ENCODE measurements at places on chromosomes 16 and 17.

DNA sequence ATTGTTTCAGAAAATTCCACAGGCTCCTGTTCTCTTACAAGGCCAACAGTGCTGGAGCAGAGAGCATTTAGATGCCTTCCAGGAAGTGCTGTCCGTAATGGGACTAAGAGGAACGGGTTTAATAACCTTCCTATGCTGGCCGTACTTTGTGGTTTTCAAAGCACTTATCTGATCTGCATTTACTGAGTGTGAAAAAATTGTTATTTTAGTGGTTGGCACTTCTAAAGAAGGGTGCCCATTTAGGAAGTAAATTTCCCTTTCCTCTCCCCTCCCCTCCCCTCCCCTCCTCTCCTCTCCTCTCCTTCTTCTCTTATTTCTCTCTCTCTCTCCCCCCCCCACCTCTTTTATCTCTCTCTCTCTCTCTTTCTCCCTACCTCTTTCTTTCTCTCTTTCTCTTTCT, 72.0 kb upstream of the DNAJA2 start:
- DNase-seq, result no peak

DNA sequence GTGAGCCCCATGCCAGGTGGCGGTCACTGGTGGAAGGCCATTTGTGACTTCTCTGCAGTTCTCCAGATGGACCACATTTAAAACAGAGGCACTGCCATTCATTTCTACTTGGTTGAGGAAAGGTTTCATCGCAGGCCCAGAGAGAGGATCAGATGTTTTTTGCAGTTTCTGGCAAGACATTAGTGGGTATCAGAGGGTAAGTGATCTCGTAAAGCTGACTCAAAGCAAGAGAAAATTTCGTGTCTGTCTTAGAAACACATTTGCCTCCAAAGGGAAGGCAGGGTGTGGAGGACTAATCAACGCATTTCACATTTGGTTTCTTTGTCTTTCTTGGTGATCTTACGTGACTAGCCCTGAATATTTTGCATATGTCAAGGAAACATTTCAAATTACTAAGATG, 81.8 kb downstream of the PRKCB start:
- DNase-seq, result no peak

DNA sequence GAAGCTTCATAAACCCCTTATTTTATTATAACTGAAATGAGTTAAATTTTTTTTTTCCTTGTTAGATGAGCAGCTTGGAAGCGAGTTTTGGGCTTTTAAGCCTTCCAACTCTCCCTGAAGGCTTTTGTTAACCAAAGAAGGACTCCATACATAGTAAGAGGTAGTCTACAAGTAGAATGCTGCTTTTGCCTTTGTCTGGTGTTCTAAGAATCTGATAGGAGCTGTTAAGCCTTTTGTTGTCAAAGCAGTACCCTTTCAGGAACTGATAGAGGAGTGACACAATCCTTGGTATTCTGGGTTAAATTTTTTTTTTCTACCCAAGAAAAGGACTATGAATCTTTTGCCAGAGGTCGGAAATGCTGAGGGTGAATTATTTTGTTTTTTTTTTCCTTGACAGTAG, 26.1 kb downstream of the MAP2K4 start:
- DNase-seq, result no peak

DNA sequence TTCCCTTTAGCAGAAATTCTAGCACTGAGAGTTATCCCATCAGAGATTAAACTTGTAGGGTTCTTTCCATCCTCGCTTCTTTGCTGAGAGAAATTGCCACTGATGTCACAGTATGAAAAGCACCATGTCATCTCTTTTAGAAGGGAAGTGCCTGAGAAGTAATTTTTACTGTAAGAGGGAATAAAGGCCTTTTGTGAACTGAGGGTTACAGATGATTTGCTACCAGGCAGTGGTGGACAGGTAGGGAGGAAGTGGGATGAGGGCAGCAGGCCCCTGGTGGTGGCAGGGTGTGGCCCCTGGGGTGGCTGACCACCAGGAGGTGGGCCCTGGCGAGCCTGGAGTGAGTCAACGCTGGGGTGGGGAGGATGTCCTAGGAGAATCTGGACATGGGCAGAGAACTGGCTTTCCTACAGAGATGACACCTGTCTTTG, 6.4 kb upstream of the MILR1 start:
- DNase-seq, result no peak

- DNase-seq, result no peak
These were observed 64.1 kb downstream of the TIMM22 start for GRCh38 chr17:1060991-1061390.

DNA sequence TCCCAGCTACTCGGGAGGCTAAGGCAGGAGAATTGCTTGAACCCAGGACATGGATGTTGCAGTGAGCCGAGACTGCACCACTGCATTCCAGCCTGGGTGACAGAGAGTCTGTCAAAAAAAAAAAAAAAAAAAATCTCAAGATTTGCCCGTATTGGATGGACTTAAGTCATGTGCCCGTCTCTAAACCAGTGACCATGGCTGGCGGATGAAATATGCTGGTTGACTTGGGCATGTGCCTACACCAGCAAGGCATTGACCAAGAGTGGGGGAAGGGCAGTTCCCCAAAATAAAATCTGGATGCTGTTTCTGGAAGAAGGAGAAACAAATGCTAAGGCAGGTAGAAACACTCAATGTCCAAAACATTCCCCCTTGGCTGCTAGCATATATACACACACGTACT, 21.5 kb upstream of the COL1A1 start:
- no peak for DNase-seq

DNA sequence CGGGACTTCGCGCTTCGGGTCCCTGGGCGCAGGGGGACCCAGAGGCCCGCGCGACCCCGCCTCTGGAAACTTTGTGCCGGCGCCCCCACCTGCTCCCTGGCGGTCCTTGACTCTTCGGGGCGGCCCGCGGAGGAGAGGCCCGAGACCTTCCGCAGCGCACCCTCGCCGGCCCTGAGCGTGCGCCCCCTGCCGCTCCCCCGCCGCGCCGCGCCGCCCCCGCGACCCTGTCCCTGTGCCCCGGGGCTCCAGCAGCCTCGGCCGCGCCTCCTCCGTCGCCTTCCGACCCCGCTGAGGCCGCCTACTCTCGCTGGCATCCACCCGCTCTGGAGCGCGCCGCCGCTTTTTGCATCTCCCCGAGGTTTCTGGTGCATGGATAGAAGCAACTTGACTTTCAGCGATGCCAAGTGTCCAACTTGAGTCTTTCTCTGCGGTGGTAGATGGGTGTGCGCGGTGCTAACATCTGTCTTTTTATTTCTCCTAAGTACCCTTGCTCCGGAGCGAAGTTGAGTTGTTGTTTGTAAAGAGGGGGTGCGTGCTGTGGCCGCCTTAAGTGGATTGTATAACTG, 414 bp downstream of the DUSP14 start:
- peak; percentile 20 for DNase-seq

DNA sequence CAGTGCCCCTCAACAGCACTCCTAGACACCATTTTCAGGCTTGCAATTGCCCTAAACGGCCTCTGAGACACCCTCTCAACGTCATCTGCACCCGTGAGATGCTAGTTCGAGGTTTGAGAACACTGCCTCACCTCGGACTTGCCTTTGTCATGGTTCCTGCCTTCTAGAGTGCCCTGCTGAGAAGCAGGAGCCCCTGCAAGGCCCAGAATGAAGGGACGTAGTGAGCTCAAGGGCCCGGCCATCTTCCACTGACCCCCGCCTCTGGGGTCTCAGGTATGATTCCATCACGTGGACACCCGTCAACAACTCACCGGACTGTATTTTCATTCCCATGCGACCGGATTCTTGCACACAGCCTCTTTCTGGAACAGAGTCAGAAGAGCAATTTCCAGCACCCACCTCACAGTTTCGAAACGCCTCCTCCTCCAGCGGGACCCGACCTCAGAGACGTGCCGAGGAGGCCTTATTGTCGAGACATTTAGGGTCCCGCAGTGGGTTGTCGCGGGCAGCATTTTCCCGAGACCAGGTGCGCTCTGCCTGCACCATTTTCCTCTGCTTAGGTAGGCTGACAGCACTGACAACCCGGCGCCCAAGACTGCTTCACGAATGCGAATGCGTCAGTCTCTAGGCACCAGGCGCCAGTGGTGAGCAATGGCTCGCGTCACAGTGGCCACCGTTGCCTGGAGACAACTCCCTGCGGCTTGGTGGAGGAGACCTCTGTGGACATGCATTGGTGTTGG, 999.9 kb downstream of the KCNJ18 start:
- no peak for DNase-seq

- DNase-seq, result no peak
These were observed 9.2 kb downstream of the FMNL1 start for GRCh38 chr17:45230787-45231480.

- no peak for DNase-seq
These were observed 82.8 kb upstream of the GSE1 start for GRCh38 chr16:85530370-85530739.

- DNase-seq, result no peak
These were observed 69.3 kb upstream of the TOB1 start for GRCh38 chr17:50935221-50935995.

DNA sequence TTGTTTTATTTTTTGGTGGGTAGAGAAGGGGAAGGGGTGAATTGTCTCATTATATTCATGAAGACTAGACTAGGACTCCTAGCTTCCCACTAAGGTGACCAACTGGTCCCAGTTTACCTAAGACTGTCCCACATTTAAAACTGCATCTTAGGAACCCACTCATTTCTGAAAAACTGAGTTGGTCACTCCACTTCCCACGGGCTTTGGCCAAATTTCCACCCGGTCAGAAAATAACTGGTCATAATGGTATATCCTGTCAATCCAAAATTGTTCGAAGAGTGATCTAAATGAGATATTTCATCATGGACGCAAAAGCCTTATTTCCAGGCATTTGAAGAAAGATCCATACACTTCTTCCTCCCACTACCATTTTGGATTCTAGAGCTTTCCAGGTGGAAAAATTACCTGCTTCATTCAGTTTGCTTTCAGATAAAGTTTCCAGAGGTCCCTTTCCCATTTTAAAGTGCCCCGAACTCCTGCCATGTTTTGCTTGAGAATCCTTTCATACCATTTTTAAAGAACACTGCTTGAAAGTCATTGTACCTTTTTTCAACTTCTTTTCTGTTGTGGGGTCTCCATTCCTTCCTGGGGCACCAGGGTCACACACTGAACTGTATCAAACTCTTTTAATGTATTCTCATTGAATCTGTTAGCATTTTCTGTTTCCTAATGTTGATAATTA, 21.8 kb upstream of the ZFHX3 start:
- DNase-seq, result no peak

DNA sequence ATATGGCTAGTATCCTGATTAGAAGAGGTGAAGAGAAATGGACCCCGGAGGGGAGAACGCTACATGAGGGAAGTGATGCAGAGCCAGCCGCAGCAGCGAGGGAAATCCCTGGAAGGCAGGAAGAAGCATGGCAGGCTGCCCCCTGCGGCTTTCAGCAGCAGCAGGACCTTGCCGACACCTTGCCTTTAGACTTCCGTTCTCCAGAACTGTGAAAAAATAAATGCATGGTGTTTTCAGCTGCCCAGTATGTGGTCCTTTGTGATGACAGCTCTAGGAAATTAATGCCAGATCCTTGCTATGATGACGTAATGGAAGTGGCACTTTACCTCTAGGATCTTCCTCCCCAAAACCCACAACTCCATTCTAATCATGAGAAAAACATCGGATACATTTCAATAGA, 9.7 kb upstream of the ZFP1 start:
- DNase-seq, result no peak

GRCh38 chr16:19365486-19365885, 52.2 kb upstream of the TMC5 start:
- no peak for DNase-seq

- no peak for DNase-seq
These were observed 236.3 kb downstream of the KCNJ2 start for GRCh38 chr17:70405492-70406220.

DNA sequence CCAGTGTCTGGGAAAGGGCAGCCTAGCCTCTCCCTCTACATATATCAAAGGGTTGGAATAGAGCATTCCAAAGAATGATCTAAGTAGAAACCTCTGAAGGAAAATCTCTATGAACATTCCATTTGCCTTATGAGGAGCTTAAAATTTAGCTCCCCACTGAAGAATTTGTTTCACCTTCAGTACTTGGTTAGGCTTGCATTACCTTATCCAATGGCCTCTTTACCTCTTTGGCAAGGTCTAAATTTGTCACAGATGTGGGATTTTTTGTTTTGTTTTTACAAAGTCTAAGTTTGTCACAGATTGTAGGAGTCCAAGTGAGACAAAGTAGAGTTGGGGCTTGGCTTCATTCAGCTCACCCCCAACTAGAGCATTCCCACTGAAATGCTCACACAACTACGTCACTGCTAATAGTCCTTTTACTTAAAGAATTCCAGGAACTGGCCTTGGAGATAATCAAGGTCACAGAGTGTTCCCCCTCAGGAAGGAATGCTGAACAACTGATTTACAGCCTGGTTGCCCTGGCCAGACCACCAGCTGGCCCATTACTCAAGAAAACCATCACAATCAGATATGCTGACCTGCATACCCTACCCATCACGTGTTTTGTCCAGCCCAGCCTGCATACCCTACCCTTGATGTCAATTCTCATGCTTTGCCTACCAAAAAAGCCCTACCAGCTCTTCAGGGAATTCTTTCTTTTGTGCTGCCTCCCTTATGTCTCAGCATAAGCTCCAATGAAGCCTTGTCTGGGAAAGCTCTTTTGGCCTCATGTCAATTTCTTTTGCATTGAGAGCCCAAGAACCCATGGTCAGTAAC, 26.5 kb upstream of the PPM1D start:
- no peak for DNase-seq

DNA sequence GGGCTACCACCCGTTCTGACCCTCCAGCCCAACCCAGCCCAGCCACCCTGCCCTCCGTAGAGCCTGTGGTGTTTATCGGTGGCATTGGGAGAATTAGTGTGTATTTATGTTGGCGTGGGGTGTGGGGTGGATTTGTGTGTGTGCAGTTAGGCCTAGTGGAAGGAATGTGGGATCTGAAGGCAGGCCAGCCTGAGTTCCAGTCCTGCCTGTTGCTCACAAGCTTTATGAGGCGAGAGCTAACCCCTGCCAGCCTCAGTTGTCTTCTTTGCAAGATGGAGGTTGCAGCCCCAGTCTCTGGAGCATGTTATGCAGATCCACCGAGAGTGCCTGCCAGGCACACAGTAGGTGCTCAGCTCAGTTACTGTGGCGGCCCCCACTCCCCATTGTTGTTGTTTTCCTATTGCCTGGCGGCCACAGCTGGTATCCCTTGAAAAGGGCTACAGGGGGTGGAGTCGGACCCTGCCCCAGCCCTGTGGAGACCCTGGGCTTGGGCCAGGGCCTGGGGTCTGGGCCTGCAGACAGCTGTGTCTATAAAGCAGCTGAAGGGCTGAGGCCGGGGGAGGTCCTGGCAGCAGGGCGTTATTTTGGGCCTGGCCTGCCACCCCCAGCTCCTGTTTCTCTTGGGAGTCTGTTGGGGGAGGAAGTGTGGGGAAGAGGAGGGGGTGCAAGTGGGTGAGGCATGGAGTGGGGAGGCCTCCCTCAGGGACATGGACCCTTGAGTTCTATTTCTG, 5.1 kb downstream of the ERBB2 start:
- no peak for DNase-seq

DNA sequence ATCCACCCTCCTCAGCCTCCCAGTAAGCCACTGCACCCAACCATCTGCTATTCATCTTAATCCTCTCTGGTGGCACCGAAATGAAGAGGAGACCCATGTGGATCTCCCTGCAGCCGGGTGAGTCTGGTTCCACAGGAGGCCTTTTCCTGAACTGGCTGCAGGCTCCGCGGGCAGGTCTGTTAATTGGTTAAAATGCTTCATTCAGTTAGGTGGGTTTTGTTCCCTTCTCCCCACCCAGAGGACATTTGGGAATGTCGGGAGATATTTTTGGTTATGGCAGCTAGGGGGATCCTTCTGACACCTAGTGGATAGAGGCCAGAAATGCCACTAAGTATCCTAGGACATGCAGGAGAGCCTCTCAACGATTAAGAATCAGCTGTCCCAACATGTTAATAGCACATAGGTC, 16.7 kb downstream of the C16orf54 start:
- no peak for DNase-seq

- DNase-seq, result no peak
These were observed 44.6 kb upstream of the MAF start for GRCh38 chr16:79644971-79645667.
